ENCODE measurements at places on chromosomes 16 and 17. TPM values are rescaled to one million over a fixed set of nuclear protein-coding genes. Genes with fewer than 3 reads are reported as not detected.

ST6GALNAC2 gene
- total RNA-seq, result 4.9 TPM

DNA sequence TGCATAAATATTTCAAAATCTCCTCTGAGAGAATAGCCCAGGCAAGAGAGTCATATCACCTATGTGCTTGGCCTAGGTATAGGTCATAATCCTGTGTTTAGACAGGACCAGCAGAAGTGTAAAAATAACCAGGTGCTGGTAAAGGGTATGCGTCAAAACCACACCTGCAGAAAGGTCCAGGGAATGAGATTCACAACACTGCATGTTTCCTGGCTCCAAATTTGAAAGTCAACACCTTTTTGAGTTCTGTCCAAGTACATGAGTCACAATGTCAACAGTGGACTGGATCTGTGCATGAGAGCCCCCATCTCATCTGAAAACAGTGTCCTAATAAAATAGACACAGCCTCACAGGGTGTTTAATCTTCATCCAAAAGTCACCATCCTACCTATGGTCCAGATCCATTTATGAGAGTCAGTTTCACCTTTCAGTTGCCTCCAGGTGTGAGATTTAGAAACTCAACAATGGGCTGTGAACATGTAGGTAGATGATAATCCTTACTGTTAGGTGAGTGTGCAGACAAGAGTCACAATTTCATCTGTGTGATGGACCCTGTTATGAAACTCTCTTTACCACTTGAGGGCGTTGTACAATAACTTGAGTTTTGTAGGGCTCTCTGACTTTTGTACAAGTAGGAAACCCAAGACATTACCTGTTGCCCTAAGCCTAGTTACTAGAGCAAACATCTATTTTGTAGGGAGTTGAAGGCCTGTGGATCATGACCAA is 2100.7 kb downstream of the TP53TG3F start:
- H3K27me3 ChIP-seq, result no peaks in the 10 kb centered on the region
- H3K36me3 ChIP-seq, result no peaks in the 10 kb centered on the region

NAGPA gene
- total RNA-seq, result 14.6 TPM

NLRC3 gene
- 1.4 TPM for total RNA-seq

- H3K36me3 ChIP-seq, result no peaks in the 10 kb centered on the region
- no peak for DNase-seq
- H3K27me3 ChIP-seq, result no peaks in the 10 kb centered on the region
- H3K27ac ChIP-seq, result no peak overlapping the region
- H3K4me3 ChIP-seq, result no peak overlapping the region
- no peaks in the 10 kb centered on the region for H3K4me1 ChIP-seq
These were observed 22.9 kb downstream of the DHRS7B start for GRCh38 chr17:21149621-21150020.

DNA sequence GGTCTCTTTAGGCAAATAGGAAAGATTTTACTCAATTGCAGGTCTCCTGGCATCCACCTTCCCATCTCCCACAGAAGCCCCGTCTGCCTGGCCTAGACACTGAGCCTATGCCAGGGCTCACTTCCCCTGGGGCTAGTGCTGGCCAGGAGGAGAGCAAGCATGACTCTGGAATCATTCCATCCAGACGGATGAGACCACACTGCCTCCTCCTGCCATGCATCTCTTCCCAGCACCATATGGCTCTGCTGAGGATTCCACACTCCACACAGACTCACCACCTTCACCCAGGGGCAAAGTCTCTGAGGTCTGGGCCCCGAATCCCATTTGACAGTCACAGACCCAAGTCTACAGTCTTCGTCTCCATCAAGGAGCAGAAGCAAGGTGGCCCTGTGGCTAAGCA is 346.5 kb downstream of the C16orf95 start:
- DNase-seq, result no peak
- no peak overlapping the region for H3K27ac ChIP-seq
- H3K27me3 ChIP-seq, result no peaks in the 10 kb centered on the region
- H3K4me3 ChIP-seq, result no peak overlapping the region

GRCh38 chr17:45641541-45641940 is 142.6 kb upstream of the CRHR1 start:
- peaks cover 6% of the 10 kb centered on the region for H3K36me3 ChIP-seq
- H3K4me1 ChIP-seq, result no peaks in the 10 kb centered on the region
- DNase-seq, result no peak
- H3K4me3 ChIP-seq, result no peak overlapping the region
- H3K27ac ChIP-seq, result no peak overlapping the region
